ENCODE measurements at places on chromosomes 11 and 22.

GRCh38 chr11:134369656-134370525, 38.1 kb downstream of the GLB1L2 start:
- no peak for DNase-seq

DNA sequence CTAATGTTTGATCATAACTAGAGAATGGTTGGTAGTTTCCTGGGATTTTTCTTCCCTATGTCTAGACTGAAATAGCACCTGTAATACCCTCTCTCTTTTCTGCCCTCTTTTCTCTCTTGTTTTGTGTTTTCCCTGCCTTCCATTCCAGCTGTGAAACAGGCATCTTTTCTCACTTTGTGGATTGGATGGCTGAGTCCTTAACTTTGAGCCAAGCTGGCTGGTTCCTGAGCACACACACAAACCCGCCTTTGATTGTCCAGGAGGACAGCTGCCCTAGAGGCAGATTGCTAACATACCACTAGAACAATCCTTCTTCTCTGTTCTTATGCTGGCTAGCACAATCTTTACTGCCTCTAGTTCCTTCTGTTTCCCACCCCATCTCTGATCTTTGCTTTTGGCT, 17.7 kb downstream of the CTNND1 start:
- no peak for DNase-seq

DNA sequence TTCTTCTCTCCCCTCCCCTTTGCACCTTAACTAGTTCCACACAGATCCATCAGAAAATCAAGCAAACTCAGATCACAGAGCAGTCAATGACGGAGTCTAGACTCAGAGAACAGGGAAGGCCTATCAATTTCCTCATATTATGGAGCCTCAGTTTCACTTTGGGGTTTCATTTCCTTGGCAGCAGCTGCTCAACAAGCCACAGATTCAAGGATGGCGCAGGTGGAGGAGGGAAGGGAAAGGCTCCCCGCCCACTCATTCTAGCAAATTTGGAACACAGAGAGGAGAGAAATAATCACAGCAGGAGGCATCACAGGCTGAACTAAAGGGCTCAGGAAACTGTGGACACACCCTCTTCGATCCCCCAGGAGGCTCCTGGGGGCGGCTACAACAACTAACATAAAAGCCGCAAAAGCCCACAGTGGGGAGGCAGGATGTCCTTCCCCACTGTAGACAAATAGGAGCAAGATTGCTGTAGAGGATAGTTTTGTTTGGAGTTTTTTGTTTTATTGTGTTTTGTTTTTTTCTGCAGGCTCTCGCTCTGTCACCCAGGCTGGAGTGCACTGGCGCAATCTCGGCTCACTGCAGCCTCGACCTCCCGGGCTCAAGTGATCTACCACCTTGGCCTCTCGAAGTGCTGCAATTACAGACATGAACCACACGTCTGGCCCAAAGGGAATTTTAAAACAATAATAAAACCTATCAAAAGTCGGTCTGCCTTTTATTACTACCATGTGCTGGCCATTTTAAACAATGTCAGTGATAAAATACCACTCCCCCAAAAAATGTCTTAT, 3.4 kb downstream of the PLAAT3 start:
- no peak for DNase-seq

GRCh38 chr11:121231576-121232278, 60.8 kb upstream of the SC5D start:
- DNase-seq = no peak

- DNase-seq = no peak
These were observed 20.1 kb upstream of the NCAM1 start for GRCh38 chr11:112941104-112941503.

GRCh38 chr11:118530683-118531596, at the start of gene TMEM25:
Gene TMEM25, plus strand, starts transcription at chr11:118531192. Its CDS starts 610 bp downstream, at chr11:118531802.
- no peak for DNase-seq

- no peak for DNase-seq
These were observed 7.9 kb downstream of the SLC35C1 start for GRCh38 chr11:45812581-45813548.

DNA sequence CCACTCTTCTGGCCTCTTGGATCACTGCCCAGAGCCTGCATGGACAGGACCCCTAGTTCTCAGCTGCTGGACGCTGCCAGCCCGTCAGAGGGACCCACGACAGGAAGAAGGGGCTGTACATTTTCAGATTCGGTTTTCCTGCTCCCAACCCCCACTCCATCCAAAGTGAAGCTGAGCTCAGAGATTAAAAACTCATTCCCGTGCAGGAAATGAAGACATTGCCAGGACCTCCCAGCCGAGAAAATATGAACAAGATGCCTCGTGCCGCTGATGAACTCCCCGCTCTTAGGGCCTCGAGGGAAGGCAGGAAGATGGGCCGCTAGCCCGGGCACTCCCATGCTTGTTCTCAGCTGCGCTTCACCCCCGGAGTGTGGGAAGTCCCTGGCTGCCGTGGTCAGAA, 36.1 kb downstream of the RPUSD4 start:
- no peak for DNase-seq

GRCh38 chr11:18304745-18305144, 17.2 kb downstream of the HPS5 start:
- DNase-seq = no peak

DNA sequence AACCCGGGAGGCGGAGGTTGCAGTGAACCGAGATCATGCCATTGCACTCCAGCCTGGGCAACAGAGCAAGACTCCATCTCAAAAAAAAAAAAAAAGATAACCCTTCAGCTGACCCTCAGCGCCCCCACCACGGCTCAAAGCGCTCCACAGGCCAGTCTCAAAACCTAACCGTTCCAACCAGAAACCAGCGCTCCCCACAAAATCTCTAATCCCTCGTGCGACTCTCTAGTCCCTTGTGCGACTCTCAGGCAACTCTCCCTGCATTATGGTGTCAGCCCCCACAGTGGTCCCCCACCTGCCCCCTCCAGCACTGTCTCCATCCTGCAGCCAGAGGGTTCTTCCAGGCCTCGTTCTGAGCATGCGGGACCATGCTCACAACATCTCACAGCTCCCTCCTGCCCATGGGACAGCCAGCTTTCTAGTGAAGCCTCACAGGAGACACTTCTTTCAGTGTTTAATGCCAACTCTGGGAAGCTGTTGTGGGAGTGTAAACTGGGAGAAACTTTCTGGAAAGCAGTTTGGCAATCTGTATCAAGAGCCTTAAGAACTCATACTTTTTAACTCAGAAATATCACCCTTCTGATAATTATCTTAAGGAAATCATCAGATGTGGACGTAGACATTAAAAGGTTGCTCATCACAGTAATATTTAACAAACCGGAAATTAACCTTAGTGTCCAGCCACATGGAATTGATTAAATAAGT, 4.2 kb upstream of the RASGRP2 start:
- DNase-seq = no peak

DNA sequence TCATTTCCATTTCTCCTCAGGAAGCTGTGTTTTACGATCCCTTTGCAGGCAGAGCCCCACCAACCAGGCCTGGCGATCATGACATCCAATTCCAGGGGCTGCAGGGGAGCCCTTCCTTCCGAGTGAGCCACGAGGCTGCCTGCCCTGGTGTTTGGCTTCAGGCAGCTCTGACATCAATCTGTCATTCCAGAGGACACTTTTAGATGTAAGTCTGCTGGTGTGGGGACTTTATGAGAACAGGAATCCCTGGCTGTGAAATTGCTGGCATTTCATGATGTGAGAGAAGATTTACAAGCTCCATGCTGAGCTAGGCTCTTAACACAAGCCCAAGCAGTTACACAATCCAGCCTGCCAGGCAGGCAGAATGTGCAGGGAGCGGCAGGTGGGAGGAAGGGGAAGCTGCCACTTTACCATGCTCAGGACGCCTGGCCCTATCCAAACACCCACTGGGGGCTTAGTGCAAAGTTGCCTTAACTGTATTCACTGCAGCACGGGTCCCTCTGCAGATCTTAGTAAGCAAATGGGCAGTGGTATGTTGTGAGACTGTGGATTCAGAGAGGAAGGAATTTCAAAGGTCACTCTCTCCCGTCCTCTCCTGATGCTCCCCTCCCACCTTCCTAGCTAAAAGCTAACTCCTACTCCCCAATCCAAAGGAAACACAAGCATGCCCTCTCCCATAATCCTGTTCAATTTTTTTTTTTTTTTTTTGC, 43.4 kb upstream of the MICAL2 start:
- no peak for DNase-seq

DNA sequence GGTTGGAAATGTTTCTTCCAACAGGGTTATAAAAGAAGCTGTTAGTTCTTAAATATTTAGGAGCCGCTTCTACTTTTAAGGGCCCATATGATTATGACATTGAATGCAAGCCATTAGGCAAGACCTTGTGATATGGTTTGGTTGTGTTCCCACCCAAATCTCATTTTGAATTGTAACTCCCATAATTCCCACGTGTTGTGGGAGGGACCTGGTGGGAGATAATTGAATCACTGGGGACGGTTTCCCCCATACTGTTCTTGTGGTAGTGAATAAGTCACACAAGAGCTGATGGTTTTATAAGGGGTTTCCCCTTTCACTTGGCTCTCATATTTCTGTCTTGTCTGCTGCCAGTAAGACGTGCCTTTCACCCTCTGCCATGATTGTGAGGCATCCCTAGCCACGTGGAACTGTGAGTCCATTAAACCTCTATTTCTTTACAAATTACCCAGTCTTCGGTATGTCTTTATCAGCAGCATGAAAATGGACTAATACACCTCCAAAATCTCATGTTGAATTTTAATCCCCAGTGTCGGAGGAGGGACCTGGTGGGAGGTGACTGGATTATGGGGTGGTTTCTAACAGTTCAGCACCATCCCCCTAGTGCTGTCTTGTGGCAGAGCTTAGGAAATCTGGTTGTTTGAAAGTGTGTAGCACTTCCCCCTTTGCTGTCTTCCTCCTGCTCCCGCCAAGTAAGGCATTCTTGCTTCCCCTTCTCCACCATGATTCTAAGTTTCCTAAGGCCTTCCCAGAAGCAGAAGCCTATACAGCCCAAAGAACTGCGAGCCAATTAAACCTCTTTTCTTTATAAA, 4.3 kb downstream of the CD59 start:
- DNase-seq = no peak

DNA sequence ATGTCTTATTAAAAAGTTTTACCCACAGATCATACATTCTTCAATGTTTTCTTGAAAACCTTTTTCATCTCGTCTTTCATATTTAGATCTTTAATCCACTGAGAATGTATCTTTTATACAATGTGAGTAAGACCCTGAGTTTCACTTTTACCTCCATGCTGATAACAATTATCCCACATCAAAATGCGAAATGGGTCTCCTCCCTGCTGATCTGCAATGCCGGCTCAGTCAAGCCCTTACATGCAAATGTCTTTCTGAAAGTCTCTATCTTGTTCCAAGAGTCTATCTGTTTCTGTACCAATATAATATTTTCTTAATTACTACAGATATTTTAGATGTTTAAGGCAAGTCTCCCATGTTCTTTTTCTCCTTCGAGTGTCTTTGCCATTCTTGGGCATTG, 50.9 kb downstream of the CDON start:
- no peak for DNase-seq

GRCh38 chr11:75087319-75088305, 9.1 kb downstream of the OR2AT4 start:
- DNase-seq = no peak

DNA sequence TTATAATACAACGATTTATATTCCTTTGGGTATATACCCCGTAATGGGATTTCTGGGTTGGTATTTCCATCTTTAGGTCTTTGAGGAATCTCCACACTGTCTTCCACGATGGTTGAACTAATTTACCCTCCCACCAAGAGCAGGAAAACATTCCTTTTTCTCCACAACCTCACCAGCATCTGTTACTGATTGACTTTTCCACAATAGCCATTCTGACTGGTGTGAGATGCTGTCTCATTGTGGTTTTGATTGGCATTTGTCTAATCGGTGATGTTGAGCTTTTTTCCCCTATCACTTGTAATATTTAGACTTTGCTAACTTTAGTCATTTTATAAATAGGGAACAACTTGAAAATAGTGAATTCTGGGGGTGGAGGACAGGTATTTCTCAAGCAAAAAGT, 58.1 kb downstream of the PPFIA1 start:
- no peak for DNase-seq

DNA sequence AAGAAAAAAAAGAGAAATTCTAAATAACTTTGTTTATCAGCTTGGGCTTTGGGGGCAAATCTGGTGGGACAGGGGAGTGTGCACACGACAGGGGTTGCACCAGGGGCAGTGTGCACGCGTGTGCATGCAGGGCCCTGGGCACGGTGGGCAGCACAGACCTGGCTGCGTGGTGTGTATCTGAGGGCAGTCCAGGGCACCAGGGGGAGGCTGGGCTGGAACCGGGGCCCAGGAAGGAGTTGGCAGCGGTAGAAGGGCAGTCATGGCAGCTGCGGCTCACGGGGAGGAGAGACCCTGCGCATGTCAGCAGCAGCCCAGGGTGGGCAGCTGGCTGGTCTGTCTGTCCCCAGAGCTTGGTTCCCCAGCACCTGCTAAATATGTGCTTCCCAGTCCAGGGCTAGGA, 4.3 kb downstream of the KRTAP5-5 start:
- no peak for DNase-seq

- DNase-seq = no peak
These were observed 1.1 kb upstream of the CD248 start for GRCh38 chr11:66317723-66318599.

- DNase-seq = no peak
These were observed 56.7 kb upstream of the RCN1 start for GRCh38 chr11:32034149-32034548.

- no peak for DNase-seq
These were observed 284.1 kb downstream of the CASP12 start for GRCh38 chr11:104614117-104614680.

GRCh38 chr11:5234381-5234834, at the start of gene HBD:
Gene HBD, minus strand, starts transcription at chr11:5234483. Its CDS starts 50 bp downstream, at chr11:5234433.
- no peak for DNase-seq

DNA sequence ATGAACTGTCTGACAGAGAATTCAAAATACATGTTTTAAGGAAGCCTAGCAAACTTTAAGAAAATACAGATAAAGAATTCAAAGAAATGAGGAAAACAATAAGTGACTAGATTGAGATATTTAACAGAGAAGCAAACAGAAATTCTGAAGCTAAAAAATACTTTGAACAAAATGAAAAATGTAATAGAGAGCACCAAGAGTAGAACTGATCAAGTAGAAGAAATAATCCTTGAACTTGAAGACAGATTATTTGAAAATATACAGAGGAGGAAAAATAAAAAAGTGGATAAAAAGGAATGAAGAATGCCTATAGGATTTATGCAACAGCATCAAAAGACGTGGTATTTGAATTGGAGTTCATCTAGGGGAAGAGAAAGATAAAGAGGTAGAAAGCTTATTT, 101.9 kb upstream of the OR4B1 start:
- DNase-seq = no peak

DNA sequence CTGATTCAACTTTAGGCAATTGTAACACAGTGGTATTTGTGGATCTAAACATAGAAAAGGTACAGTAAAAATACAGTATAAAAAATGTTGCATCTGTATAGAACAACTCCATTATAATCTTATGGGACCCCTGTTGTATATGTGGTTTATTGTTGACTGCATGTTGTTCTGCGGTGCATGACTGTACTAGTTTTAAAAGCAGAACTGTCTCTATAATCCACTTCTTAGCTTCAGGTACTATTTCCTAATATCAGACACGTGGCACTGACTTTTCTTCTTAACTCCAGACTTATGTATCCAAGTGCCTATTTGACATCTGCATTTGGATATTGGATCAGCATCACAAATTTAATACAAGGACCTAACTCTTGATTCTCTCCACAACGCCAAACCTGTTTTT, 41.1 kb downstream of the PACS1 start:
- no peak for DNase-seq

Measured in NCI-H2029 treated with DMSO at 0.1 percent for 48 hours (cell line).